Renal cortical epithelial cell (primary cell): ENCODE measurements at places on chromosomes 1 and 21.
A peak's percentile ranks its signal among the peaks of the same experiment; 100 is the strongest.

- DNase-seq: no peak
Observed at GRCh38 chr1:159196543-159196942, 8.1 kb upstream of the ACKR1 start.

DNA sequence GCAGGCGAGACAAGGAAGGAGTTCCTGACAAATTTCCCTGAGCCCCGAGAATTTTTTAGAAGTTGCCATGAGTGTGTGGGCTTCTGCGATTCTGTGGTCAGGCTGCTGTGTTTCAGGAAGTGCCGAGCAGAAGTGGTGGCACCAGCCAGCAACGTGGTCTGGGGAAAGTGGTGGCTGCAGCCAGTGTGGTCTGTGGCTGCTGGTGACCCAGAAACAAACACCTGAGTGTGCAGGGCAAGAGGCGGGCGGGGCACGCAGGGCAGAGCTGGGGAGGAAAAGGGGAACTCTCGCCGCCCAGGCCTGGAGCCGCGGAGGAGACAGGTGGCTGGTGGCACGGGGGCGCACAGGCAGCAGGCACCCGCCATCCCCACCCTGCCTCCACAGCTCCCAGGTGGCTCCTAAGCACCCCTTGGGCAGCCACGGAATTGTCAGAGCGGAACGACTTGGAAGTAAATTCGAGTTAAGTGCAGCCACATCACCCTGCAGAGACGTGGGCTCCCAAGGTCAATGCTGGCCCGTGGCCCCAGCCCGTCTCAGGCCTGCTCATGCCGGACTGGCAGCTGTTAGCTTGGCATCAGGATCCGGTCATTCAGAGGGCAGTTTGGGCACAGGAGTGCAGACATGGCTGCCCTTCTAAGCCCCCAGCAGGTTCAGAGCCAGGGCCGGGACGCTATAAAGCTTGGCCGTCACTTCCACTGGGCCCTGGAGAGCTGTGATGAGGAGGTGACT is 25.1 kb downstream of the PRDM16 start:
- DNase-seq: no peak

GRCh38 chr21:45994759-45995685 is 13.5 kb downstream of the COL6A1 start:
- no peak for DNase-seq

DNA sequence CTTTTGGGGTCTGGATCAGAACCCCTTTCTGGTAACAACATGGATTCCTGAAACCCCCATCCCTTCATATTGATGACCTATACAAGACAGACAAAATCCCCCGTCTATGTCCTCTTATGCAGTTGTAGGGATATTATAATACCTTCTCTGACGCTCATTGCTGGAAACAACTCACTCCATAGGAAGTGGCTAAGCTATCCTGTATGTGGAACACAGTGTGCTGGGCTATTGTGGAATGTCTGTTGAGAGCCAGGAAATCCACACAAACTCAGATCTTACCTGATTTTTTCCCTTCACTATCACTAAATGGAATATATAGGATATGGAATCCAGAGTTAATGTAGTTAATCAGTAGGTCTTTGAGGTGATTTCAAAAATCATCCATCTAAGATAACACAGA is 17.7 kb upstream of the PIK3R3 start:
- DNase-seq: no peak

DNA sequence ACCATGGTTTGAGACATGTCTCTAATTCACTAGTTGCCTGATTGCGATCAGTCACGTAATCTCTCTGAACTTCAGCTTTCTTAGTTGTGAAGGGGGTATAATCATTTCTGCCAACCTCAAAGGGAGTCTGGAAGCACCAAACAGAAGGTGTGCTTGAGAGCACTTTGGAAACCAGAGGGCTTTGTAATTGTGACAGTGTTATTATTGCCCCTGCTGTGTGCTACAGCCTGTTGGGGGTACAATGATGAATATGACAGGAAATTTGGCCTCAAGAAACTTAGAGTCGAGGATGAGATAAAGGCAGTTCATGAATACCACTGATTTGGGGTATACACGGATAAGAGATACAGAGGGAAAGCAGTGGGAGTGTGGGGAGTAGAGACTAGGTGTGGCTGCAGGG is 150.2 kb upstream of the CD34 start:
- no peak for DNase-seq

DNA sequence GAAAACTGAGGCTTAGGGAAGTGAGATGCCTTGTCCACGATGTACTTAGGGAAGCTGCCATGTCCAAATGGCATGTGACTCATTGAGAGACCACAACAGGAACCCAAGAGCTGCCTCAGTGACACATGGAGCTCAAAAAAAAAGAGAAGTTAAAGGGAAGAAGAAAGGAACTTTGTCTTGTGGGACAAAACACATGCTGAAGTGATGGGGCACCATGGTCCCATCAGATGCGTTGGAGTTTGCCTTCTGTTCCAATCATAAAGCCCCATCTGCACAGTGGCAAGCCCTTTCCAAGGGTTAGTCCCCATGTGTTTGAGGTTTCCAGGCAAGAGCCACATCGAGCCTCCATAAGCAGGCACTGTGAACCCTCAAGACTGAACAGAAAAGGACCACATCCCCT is 8.0 kb downstream of the MED8 start:
- no peak for DNase-seq

DNA sequence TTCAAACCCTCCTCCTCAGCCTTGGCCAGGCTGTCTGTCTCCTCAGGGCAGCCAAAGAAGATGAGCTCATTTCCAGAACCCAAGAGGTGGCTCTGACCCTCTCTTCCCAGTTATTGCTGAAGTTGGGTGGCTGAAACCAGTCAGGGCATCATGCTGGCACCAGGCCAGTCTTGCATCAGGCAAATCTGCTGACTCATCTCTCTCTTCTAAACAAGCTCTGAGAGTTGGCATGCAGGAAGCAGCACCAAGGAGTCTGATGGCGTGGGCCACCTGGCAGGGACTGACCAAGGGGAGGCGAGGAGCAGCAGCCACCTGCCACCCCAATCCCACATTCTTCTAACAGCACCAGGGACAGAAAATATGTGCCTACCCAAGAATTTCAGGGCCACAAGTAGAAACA is 104.8 kb upstream of the ATP1A1 start:
- DNase-seq: peak; percentile 94

DNA sequence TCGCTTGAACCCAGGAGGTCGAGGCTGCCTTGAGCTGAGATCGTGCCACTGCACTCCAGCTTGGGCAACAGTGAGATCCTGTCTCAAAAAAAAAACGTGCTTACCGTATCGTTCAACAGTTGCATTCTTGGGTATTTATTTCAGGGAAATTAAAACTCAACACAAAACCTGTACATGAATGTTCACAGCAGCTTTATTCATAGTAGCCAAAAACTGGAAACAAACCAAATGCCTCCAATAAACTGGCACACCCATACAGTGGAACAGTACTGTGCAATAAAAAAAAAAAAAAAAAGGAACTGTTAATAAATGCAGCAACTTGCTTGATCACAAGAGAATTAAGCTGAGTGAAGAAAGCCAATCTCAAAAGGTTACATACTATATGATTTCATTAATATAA is 6.7 kb downstream of the KHDRBS1 start:
- no peak for DNase-seq
